ENCODE measurements at places on chromosomes 13 and 19.

- peak; percentile 92 for DNase-seq
These were observed 2.2 kb downstream of the HIF3A start for GRCh38 chr19:46299004-46299509.

DNA sequence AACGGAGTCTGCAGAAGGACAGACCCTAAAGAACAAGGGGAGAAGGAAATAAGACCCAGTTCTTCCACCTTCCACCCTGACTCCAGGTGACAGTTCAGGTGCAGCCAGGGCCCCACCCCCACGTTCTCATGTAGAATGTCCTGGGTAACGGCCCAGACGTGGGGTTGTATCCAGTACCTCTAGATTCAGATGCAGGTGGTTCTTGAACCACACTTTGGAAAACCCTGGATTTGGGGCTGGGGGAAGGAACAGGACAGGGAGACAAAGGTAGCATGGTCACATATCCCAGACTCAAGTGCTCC is 2.2 kb downstream of the DMPK start:
- DNase-seq = no peak

DNA sequence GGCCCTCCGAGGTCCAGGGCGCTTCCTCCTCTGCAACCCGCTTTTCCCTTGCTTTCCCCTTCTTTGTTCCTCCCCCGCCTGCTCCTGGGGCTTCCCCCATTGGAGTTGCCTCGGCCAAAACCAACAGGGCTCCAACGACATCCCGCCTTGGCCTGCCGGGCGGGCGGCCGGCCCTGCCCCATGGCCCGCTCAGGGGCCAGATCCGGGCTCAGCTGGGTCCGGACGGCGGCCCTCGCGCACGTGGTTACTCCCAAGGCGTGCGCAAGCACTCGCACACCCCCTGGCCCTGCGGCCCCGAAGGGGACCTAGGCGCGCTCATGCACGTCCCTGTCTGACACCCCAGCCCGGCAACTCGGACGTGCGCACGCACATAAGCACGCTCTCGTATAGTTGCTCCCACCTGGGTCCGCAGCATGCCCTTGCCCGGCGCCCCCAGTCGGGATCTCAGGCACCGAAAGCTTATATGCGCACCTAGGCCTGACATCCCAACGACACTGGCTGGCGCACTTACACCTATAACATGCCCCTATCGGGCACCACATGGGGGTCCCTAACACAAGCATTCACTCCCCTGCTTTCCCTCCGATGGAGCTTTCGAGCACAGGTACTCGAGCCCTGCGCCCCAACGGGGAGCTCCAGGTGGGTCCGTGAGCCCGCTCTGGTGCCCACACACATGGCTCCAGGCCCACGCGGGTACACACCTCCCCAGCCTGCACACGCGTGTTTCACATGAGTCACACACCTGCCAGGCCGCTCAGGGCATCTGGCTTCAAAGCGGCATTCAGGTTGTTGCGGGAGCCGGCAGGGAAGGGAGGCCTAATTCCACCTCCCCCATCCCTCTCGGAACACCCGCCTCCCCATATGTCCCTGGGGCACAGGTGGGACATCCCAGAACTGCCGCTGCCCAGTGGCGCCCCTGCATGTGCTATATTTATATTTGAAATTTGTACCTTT is 15.0 kb downstream of the NFIX start:
- no peak for DNase-seq

DNA sequence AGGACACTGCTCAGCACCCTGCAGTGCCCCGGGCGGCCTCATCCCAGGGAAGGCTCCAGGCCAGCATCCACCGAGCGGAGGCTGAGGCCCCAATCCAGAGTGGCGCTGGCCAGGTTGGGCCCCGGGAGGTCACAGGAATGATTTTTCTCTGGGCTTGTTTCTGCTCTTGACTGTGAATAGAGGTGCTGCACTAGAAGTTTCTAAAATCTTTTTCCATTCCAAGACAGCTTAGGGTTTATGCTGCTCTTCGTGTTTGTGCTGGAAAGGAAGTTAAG is 15.1 kb downstream of the KDM4B start:
- DNase-seq = no peak

- no peak for DNase-seq
These were observed 336 bp downstream of the CD22 start for GRCh38 chr19:35329323-35329722.

GRCh38 chr13:99859178-99860177 is 112.1 kb downstream of the ZIC5 start:
- DNase-seq = no peak

DNA sequence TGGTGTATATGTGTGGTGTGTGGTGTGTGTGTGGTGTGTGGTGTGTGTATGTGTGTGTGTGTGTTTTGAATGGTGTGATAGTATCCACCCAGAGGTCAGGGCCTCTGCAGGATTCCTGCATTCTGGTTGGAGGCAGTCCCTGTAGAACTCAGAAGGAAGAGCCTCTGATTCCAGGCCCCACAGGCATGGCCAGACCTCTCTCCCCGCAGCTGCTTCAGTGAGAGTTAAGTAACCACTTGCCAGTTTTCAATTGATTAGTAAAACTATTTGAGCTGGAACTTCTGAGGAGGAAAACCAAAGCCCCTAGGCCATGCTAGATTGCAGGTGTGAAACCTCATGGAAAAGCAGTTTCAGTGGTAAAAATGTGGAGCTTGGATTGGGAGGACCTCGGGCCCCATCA is 2.1 kb downstream of the ATP12A start:
- DNase-seq = no peak

- no peak for DNase-seq
These were observed 254.6 kb downstream of the COG6 start for GRCh38 chr13:39910041-39910440.

DNA sequence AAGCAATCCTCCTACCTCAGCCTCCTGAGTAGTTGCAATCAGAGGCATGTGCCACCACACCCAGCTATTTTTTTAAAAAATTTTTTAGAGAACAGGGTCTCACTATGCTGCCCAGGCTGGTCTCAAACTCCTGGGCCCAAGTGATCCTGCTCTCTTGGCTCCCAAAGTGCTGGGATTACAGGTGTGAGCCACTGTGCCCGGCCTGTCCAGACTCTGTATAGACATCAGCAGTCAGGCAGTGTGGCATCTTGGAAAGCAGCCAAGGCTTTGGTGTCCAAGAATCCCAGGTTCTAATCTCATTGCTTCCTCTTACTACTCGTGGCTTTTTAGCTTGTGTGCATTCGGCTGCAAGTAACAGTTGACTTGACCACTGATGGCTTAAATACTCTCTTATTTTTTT is 43.4 kb downstream of the BICRA start:
- DNase-seq = no peak

GRCh38 chr19:30671622-30672051 is 299.5 kb downstream of the ZNF536 start:
- no peak for DNase-seq
